ENCODE measurements at places on chromosomes 7 and 10.

GRCh38 chr10:7577176-7577575 lies 89.6 kb downstream of the ITIH5 start:
- no peak for DNase-seq

DNA sequence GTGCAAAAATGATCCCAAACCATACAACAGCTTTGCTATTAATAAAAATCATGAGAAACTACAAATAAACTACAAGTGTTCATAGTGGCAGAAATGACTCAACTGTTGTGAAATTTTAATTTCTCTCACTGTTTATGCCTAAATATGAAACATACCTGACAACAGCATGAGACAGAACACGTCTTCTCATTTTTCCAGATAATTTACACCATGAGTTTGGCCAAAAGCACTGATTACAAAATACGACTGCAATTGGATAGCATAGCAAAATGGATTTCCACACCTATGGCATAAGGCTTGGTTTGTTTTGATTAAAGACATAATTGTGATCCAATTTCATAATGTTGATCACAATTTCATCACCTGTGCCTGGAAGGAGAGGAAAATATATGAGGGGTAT lies 608.6 kb downstream of the GATA3 start:
- no peak for DNase-seq

- no peak for DNase-seq
These were observed 247.8 kb upstream of the IGFBP3 start for GRCh38 chr7:46168671-46169383.

DNA sequence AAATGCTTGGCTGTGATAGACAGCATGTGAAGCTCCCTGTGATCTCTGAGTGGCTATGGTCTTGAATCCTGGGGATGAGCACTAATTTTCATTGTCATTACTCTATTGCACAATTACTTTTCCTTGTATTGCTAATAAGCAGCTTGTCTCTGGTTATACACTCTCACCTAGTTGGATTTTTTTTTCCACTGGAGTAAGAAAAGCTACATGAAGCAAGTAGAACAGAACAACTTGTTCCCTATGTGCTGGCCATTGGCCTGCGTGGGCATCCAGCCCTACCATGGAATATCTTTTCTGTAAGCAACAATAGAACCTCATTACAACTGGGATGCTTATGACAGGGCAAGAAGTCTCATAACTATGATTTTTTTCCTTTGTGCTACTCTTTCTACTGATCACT lies 807.4 kb downstream of the TNS3 start:
- DNase-seq, result no peak

Measured in caudate nucleus (tissue), 63 donors.